ENCODE measurements at places on chromosomes 6 and 20. TPM values are rescaled to one million over a fixed set of nuclear protein-coding genes. Genes with fewer than 3 reads are reported as not detected.

- DNase-seq: no peak
These were observed 110.7 kb upstream of the ADGRF1 start for GRCh38 chr6:47152666-47153403.

GRCh38 chr20:31909253-31910070 is 39.0 kb downstream of the TTLL9 start:
- no peak for DNase-seq

DNA sequence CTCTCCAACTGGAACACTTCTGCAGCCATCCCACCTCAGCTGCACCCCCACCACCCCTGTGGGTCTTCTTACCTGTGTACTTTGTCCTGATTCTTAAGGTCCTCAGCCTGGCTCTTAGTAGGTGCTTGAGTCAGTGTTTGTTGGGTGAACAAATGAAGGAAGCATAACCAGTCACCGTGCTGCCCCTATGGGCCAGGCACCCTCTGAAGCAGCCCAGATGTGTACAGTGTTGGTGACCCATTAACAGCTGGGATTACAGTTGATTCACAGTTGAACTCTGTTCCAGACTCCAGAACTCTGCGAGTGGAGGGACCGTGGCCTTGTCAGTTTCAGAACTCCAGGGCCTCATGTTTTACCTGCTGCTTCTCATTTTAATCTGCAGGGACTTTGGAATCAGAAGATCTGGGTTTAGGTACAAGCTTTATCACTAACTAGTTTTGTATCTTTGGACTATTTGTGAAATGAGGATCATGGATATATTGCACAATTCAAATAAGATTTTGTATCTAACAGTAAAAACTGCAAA is 203.8 kb downstream of the TMEM242 start:
- DNase-seq: no peak

- DNase-seq: no peak
These were observed 73.7 kb downstream of the FARS2 start for GRCh38 chr6:5335020-5335419.

DNA sequence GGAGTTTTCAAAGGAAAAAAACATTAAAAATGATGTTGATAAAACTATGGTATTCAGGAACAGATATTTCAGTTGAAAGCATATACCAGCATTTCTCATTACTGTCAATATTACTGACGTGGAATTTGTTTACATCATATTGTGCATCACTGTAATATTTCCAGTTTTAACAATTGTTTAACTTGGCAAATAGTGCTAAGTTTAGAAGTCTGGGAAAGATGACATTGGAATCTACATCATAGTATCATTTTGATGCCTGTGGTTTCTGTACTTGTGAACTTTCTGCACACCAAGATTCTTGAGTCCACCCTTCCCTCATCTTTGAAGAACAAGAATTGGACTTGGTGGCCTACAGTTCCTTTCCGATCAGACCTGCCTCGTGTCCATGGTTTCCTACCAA is 98.1 kb downstream of the RALGAPA2 start:
- no peak for DNase-seq

DNA sequence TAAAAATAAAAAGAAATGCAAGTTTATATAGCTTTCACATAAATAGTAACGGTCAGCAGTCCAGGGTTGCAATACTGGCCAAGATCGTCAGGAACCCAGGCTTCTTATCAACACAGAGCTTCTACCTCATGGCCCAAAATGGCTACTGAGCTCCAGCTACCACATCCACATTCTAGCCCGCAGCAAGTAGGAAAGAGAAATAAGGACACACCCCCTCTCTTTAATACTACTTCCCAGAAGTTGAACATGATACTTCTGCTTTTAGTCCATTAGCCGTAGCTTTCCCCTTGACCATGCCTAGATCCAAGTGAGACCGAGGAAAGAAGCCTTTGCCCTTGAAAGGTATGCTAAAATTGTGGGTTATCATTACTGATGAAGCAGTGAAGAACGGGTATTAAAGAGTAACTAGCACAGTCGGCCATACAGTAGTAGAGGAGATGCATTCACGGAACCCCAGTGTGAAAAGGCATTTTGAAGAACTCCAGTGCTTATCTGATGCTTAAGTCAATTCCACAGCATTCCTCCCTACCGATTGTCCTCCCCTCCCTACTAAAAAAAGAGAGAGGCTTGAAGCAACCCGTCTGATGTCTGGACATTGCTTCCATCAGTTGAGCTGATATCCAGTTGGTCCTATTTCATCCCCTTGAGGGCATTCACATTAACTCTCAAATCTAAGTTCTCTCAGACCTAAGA is 226.9 kb upstream of the RREB1 start:
- no peak for DNase-seq

DNA sequence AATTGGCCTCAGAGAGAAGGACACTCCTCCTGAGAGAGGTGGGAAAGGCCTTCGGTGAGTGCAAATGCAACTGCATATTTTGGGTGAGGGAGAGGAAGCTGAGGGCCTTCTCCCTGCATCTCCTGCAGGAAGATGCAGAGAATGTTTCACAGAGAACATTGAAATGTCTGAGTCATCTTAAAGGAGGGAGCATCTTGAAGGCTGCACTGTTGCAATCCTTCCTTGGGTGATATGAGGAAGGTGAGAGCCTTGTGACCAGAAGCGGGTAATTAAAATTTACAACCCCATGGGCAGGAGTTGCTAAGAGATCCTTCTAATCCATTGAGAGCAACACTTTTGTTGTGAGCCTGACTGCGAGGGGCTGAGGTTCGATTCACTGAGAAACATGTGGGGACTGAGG is 375.7 kb upstream of the MARCKS start:
- no peak for DNase-seq

GRCh38 chr6:168155821-168156741 is 77.1 kb upstream of the FRMD1 start:
- no peak for DNase-seq

GRCh38 chr6:39439342-39440038 is 117.0 kb upstream of the KCNK16 start:
- no peak for DNase-seq

DNA sequence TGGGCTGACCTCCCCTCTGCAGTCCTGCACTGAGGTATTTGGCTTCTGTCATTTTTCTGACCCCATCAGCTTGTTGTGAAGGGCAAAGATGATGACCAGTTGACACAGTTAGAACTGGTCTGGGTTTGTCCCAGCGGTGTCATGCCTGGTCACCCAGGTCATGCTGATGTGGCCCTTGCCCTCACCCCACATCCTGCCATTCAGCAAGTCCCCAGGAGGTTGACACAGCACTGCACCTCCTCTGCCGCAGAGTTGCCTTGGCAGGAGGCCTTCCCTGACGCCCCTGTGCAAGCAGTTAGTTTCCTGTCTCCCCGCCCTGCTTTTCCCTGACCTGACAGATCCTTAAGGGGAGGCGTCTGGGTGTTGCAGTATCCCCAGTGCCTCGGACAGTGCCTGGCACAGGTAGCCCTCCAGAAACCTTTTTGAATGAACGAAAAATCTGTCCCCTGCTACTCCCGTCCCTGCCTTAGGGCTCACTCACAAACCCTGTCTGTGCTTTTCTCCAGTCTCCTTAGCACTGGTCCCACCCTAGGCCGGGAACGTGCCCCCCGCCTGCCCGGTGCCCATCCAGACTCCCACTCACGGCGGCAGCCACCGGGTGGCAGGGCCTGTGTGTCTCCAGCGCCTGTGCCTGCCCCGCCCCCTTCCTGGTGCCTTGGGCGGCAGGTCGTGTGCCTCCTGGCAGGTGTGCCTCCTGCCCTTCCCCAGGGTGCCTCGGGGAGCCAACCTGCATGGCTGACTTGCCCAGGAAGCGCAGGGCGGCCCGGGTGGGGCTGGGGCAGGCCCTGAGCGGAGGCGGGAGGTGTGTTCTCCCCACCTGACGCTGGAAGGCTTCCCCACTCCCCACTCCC is 146.3 kb upstream of the RNF24 start:
- peak; percentile 11 for DNase-seq

GRCh38 chr20:49245921-49246740 is 26.9 kb downstream of the DDX27 start:
- DNase-seq: no peak

GRCh38 chr20:45612314-45612713 is 17.2 kb upstream of the WFDC10A start:
- no peak for DNase-seq

DNA sequence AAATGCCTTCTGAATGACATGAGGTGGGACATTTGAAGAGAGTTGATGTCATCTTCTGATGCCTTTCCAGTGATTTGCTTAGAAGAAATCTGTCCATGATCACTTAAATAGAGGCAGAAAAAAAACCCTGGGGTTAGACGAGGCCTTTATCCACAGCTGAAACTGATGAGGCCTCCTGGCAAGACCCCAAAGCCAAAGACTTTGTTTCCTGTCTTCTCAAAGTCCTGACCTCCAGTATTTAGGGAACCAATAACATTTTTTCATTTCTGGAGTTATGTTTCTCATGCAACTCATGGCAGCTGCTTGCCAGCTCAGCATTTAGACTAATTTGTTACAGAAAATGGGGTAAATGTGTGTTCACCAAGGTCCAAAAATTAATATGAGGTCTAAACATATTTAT is 248.0 kb upstream of the PRDM1 start:
- DNase-seq: no peak

DNA sequence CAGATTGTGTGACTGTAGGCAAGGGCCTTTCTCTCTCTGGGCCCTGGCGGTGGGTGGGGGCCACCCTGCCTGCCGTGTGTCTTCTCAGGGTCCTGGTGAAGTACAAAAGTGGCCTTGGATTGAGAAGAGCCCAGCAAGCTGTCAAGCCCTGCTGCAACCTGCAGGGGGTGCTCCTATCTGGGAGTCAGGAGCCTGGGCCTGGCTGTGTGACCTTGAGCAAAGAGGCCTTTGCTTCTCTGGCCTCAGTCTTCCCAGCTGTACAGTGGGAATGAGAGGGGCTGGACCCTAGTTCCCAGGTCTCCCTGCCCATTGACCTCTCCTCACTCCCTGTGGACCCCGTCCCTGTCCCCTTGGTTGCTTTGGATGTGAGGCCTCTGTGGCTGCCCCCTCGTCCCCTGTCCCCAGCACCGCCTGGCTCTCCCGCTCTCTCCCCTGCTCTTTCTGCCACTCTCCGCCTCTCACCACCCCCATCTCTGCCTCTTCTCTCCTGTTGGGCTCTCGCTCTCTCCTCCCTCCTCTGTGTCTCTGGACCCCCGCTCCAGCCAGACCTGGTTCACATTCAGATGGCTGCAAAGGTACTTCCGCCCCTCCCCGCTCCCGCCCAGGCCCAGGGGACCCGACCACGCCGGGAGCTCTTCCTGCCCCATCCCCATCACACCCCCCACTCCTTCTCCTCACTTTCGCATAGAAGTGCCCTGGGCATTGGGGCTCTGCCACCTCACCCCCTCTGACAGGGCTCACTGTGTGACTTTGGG is 46.7 kb downstream of the SRC start:
- DNase-seq: no peak

- no peak for DNase-seq
These were observed 64.3 kb downstream of the IRF4 start for GRCh38 chr6:455835-456234.

DNA sequence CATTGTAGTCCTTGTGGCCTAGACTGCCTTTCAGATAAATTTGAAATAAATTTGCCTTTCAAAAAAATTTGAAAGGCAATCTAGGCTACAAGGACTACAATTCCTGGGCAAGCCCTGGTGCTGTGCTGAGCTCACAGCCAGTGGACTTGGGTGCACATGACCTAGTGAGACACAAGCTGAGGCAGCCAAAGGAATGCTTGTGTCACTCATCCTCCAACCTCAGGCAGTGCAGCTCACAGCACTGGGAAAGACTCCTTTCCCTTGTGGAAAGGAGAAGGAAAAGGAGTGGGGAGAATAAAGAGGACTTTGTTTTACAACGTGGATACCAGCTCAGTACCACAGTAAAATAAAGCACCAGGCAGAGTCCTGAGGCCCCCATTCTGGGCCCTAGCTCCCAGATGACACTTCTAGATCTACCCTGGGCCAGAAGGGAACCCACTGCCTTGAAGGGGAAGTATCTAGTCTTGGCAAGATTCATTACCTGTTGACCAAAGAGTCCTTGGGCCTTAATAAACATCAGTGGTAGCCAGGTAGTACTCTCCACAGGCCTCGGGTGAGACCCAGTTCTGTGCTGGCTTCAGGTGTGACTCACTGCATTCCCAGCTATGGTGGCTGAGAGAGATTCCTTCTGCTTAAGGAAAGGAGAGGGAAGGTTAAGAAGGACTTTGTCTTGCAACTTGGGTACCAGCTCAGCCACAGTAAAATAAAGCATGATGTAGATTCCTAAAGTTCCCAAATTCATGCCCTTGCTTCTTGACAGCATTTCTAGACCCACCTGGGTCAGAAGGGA is 659.7 kb upstream of the FLRT3 start:
- DNase-seq: no peak

DNA sequence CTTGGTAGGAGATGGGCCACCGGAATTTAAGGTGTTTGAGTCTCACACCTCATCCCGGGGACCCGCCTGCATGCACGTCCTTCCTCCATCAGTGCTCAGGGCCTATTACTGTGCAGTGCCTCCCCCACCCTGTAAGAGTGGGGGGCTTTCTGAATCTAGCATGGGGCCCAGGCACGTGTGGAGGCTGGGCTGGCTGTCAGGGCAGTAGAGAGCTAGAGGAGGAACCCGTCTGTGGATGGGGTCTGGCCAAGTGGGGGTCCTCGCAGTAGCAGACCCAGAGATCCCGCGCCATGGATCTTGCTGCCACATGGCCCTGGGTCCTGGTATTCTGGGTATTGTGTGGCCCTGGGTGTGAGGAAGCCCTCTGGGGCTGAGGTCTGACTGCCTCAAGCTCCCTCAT is 42.9 kb downstream of the SRC start:
- DNase-seq: no peak

DNA sequence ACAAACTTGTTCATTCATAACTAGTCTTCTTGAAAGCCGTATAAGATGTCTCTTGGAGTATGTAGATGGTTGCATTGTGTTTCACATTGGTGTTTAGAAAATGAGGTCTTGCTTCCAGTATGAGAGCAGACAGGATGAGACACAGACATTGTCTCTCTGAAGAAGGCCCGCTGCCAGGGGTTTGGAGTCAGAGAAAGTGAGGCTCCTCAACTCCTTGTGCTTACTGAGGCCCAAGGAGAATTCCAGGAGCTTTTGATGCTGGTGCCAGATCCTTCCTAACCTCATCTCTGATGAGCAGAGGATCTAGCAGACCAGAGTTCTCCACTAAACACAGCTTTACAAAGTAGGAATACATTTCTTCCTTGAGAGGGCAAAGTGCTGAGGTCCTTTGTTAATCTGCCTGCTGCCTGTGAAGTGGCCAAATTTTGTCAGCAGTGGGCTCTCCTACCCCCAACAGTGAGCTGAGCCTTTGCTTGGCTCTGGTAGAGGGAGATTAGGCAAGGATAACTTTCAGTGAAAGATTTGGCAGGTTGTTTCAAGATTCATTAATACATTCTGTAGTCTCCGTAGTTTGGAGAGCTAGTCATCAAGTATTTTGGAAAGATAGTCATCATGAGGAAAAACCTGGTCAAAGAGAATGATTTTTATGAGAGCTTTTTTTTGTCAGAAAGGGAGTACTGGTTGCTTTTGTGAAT is 9.7 kb downstream of the MAPRE1 start:
- no peak for DNase-seq

The CALHM6 gene
- total RNA-seq: 3.1 TPM

The C6orf163 gene
- total RNA-seq: 0.93 TPM

The ABHD16B gene
- total RNA-seq: not detected

The GABRR2 gene
- 0.47 TPM for total RNA-seq

The HFE gene
- 0.08 TPM for total RNA-seq

The TRIM15 gene
- not detected for total RNA-seq

The SAMD10 gene
- total RNA-seq: 12.1 TPM

The RHAG gene
- total RNA-seq: not detected

The PGBD1 gene
- total RNA-seq: 1.4 TPM

The TJAP1 gene
- total RNA-seq: 23.6 TPM

The CABLES2 gene
- total RNA-seq: 4.4 TPM

The SPATA25 gene
- total RNA-seq: 0.49 TPM

The UBE2J1 gene
- total RNA-seq: 34.9 TPM
